NCI-H1092 (cell line): ENCODE measurements at places on chromosomes 16 and 17.

DNA sequence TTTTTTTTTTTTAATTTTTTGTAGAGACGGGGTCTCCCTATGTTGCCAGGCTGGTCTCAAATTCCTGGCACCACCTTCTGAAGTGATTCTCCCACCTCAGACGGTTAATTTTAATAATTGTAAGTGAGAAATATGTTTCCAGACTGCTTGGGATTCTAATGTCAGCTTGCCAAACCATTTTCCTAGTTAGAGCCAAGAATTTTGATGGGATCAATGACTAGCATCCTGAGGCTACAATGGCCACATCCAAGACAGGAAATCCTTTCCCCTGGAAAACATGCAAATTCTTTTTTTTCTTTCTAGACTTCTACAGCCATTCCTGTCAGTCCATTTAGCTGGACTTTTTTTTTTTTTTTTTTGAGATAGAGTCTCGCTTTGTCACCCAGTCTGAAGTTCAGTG is 32.6 kb downstream of the IGF2BP1 start:
- no peak for DNase-seq

GRCh38 chr17:72846399-72846798 is 246.1 kb downstream of the SLC39A11 start:
- DNase-seq, result no peak

GRCh38 chr17:30229012-30229411 is 6.5 kb downstream of the SLC6A4 start:
- no peak for DNase-seq

GRCh38 chr16:88888461-88889387 is 22.3 kb upstream of the PABPN1L start:
- DNase-seq, result no peak

- DNase-seq, result no peak
Observed at GRCh38 chr17:82230609-82231311, 1.9 kb downstream of the SLC16A3 start.

- DNase-seq, result no peak
Observed at GRCh38 chr17:71338396-71338795, 782.4 kb upstream of the SOX9 start.

GRCh38 chr16:68128577-68129305 is 43.6 kb downstream of the NFATC3 start:
- DNase-seq, result no peak

DNA sequence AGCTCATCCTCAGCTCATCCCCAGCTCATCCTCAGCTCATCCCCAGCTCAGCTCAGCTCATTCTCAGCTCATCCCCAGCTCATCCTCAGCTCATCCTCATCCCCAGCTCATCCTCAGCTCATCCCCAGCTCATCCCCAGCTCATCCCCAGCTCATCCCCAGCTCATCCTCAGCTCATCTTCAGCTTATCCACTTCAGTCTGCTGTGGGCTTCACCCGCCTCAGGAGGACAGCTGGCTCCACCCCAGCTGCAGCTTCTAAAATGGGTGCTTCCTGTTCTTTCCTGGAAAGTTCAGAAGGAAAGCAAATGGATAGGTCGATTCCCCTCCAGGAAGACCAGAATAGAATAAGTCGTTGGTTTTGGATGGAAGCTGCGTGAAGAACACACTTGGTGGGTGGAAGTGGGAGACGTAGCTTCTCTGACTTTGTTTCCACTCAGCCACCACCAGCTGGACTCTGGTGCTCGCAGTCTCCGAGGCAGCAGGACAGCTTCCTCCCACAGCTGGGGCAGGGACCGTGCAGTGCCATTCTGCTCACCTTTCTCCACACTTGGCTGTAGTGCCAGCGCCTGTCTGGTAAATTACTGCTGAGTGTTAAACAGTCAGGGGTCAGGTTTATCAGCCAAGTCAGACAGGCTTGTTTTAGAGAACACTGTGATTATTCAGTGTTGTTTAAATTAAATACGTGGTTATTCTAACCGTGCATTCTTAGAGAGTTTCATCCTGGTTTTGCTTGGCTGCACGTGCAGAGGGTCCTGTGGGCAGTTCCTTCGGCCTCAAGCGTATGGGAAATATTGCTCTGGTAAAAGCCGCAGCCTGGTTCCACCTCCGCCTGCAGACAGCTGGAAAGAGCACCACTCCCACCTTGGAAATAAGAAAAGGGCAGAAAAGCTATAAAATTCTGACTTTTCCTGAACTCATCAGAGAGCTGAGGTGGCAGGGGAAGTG is 61.0 kb upstream of the CHMP6 start:
- no peak for DNase-seq

DNA sequence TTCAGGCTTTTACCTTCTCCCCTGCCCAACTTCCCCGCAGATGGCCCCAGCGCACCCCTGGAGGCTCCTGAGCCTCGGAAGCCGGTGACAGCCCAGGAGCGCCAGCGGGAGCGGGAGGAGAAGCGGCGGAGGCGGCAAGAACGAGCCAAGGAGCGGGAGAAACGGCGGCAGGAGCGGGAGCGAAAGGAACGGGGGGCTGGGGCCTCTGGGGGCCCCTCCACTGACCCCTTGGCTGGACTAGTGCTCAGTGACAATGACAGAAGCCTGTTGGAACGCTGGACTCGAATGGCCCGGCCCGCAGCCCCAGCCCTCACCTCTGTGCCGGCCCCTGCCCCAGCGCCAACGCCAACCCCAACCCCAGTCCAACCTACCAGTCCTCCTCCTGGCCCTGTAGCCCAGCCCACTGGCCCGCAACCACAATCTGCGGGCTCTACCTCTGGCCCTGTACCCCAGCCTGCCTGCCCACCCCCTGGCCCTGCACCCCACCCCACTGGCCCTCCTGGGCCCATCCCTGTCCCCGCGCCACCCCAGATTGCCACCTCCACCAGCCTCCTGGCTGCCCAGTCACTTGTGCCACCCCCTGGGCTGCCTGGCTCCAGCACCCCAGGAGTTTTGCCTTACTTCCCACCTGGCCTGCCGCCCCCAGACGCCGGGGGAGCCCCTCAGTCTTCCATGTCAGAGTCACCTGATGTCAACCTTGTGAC is 3.6 kb downstream of the MAPK7 start:
- DNase-seq, result no peak

GRCh38 chr16:9134306-9134705 is 42.9 kb downstream of the HAPSTR1 start:
- no peak for DNase-seq

- peak; percentile 13 for DNase-seq
Observed at GRCh38 chr17:55295411-55296170, 30.8 kb downstream of the HLF start.

- DNase-seq, result no peak
Observed at GRCh38 chr16:15876503-15876902, 11.9 kb downstream of the CEP20 start.

DNA sequence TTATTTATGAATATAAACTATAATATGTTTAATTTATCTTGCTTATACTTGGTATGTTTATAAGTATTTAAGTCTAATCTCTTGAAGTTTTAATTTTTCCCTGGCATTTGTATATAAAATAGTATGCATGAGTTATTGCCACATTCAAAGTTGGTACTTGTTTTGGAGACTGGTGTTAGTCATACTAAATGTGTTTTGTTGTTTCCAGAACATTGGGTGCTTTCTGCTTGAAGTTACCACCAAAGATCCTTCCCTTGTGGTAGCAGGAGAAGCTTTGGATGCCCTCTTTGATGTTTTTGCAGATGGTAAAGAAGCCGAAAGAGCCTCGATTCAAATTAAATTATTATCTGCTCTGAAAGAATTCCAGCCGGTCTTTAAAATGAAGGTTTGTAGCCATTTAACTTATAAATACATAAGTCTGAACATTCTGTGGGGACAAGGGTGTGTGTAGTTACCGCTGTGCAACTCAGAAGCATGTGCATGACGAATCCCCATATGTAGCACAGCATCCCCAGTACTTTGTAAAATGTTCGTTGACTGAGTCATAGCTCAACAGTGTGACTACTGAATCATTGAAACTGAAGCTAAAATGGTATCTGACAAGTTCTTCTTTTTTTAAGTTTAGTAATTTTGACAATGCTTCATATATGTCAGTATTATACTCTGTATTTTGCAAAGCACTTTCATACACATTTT is 36.4 kb downstream of the HEATR3 start:
- no peak for DNase-seq

DNA sequence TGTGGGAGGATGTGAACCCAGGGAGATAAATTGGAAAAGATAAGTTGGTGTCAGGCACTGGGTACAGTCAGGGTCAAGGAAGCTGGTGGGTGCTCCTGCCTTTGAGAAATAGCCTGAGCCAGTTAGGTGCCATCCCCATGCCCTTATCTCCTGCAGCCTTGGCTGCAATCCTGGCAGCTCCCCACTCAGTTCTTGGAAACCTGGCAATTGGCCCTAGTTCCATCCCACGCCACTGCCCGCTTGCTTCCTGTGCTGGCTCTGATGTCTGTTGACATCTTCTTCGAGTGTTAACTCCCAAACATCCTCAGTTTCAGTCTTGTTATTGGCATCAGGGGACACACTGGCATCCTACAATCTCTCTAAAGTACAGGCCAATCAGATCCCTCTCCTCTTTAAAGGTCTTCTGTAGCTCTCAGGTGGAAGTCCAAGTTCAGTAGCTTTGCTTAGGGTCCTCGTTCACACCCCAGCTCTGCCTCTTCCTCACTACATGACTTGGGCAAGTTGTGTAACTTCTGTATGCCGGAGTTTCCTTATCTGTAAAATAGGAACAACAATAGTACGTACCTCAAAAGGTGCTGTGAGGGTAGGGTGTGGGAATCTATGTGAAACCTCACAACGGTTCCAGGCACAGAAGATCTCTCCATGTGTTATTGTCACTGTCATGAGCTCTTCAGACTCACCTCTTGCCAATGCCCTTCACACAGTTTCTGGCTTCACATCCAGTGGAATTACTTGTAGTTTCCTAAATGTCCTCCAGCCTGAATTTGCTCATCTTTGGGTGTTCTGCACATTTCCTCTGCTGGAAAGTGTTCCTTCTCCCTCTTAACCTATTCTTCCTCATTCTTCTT is 13.5 kb upstream of the PRKAR1A start:
- no peak for DNase-seq

DNA sequence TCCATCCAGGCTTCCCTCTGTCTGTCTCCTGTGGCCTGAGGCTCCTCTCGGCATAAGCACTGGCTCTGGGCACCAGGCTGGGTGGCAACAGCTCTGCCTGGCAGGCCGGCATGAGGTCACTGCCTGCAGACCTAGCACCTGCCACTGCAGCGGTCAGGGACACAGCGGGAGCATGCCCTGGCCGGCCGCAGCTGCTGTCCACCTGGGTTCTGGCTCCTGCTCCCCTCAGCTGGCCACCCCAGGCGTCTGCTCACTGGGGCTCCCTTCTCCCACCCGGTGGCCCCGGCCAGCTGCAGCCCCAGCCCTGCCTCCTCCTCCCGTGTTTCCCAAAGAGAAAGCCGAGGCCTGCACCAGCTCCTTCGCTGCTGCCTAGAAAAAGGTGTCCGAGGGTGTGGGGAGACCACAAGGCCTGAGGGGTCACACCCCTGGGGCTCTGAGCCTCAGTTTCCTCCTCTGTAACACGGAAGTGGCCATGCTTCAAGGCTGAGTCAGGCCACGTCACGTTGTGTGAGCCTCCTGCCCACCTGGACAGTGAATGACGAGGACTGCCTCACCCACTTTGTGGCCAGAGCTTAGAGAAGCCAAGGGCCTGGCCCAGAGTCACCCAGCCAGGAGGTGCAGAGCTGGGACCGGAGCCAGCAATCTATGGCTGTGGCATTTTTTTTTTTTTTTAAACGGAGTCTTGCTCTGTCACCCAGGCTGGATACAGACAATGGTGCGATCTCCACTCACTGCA is 6.7 kb downstream of the NTHL1 start:
- DNase-seq, result no peak

DNA sequence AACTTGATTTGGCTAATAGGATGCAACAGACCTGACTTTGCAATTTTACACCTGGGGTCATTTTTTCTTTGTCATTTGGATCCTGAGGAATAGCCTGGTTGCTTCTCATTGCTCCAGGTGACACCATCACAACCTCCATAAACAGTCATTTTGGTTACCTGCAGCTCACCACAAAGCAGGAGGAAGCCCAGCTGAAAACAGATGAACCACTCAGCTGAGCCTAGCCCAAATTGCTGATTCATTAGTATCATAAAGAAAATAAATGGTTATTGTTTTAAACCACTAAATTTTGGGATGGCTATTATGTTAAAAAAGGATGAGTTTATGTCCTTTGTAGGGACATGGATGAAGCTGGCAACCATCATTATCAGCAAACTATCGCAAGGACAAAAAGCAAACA is 841.0 kb upstream of the EEF2KMT start:
- DNase-seq, result no peak

- DNase-seq, result no peak
Observed at GRCh38 chr17:44277976-44278375, 10.0 kb upstream of the SLC4A1 start.

DNA sequence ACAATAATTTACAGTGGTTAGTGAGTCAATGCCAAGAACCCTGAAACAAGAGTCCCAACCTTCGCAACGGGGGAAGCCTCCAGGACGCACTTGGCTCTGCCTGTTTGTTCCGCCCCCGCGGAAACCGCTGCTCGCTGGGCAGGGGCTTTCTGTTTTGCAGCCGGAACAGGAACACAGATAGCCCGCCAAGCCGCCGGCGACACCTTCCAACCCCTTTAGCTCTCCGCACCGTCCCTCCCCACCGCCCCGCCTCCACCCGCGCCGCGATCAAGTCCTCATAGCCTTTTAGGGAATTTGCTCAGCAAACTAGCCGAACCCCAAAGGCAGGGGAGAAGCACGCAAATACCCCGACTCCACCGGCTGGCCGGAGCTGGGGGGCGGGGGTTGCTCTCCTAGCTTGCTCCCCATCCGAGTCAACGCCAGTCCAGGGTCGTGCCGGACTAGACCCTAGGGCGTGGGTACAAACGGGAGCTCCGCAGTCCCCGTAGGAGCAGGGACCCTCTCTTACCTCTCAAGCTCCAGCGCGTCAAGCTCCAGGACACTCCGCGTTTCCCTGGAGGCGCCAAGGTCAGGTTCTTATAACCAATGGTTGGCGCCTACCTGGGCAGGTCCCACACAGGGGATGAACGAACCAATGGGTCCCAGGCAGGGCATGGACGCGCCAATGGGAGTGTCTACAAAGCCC is at the start of gene SLFN13:
TSS of gene SLFN13 (minus strand) at position 553 of the 685 bp plus-strand sequence. CDS start 3,086 bp downstream, outside the sequence.
- peak; percentile 9 for DNase-seq

DNA sequence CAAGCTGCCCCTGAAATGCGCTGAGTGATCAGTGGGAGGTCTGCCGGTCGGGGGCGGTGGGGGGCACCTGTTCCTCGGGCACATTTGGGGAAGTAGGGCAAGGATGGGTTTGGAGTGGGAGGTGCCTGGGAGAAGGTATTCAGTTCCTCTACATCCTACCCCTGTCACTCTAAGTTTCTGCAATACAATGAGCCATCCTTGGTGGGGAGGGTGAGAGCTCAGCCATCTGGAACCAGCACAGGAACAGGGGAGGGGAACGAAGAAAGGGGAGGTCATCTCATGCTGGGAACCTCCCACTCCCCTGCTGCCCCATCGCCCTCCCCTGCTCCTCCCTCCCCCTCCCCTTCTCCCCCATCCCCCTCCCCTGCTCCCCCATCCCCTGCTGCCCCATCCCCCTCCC is 4.2 kb downstream of the DPH1 start:
- no peak for DNase-seq

GRCh38 chr17:74288785-74289184 is 14.8 kb downstream of the DNAI2 start:
- DNase-seq, result no peak
